ENCODE measurements at places on chromosomes 6 and 20.

GRCh38 chr20:63529180-63529860, 7.9 kb downstream of the PTK6 start:
- no peak for DNase-seq

GRCh38 chr6:115882771-115883170, 177.9 kb downstream of the FRK start:
- no peak for DNase-seq

GRCh38 chr6:38095054-38095453, 275.5 kb downstream of the ZFAND3 start:
- DNase-seq = no peak

DNA sequence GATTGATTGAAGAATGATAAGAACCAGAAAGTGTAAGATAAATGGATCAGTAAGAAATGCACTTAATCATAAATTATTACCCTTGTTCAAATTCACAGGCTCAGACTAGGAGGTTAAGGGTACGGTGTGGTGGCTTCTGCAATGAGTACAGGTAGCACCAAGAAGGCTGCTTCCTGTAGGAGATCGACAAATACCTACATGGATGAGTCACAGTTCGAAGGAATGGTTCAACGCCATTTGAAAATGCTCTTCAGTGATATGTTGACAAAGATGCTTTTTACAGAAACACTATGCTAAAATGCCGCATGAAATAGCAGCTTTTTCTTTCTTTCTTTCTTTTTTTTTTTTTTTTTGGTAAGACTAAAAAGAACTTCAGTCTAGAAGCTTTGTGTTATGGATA, 116.2 kb downstream of the DTNBP1 start:
- DNase-seq = no peak

GRCh38 chr6:135651964-135652755, 154.6 kb upstream of the AHI1 start:
- DNase-seq = no peak

DNA sequence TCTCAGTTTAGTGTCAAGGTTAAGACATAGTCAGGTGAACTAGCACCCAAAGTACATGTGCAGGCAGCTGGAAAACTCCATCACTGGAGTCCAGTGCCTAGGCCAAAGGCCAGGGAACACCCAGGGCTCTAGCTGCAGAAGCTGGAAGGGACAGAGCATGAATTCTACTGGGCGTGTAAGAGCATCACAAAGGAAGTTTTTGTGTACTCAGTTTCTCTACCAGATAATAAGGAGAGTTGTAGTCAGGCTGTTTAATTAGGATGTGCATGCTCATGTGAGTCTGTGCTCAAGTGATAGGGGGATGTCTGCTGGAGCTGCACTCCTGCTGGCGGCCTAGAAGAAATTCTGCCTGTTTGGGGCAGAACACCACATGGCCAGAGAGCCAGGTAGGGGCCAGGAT, 8.1 kb downstream of the L3MBTL1 start:
- DNase-seq = no peak

GRCh38 chr6:37321516-37322415, 32.0 kb upstream of the RNF8 start:
- DNase-seq = no peak

DNA sequence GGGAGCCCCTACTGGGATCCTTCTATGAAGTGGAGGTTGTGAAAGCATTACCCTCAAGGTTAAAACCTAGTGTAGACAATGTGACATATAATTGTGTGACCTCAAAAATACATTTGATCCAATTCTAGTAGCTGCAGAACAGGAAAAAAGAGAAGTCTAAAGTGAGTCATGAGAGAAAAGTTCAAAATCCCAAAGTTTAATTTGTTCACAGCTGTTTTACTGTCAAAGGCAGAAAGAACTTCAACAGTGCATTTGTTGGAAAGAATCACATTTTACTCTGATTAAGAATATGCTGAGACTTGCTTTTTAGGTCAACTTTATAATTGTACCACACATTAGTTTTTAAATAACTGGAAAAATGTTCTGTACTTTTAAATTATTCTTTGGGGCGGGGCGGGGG, 1027.4 kb upstream of the FLRT3 start:
- DNase-seq = no peak

DNA sequence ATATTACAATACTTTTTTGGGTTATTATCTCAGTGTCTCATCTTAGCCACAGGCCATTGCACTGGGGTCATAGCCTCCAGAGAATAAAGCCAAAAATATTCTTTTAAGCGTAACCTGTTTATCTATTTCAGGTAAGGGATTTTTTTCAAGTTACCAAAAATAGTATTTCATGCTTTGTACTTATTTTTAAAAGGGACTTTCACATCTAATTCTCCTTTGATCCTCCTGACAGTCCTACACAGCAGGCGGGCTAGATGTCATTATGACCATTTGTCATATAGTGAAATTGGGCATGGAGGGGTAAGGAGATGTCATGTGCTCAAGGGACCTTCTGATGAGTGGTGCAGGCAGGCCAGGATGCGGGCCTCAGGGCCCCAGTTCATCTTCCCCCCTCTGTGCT, 68.9 kb downstream of the TBC1D7 start:
- DNase-seq = no peak

- DNase-seq = no peak
Measured at GRCh38 chr6:129605967-129606366, 104.0 kb downstream of the ARHGAP18 start.

- DNase-seq = no peak
Measured at GRCh38 chr6:75103431-75103830, 102.4 kb downstream of the COL12A1 start.

GRCh38 chr6:148250975-148251685, 91.5 kb upstream of the SASH1 start:
- DNase-seq = peak; percentile 8

GRCh38 chr6:151172751-151173150, 67.0 kb upstream of the AKAP12 start:
- no peak for DNase-seq

DNA sequence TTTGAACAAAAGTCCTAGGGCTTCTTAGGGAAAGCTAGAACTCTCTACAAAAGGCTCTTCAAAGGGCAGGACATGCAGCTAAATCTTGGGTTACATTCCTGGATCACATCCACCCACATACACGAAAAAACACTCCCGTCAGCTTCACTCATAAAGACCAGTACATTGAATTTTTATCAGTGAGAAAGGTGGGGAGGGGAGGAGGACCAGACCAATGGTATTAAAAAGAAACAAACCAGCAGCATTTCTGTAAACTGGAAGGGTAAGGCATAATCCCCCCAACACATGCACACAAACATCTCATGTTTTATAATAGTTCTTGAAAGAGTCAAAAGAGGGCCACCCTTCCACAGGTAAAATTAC, 31.6 kb downstream of the MYLK4 start:
- DNase-seq = no peak

DNA sequence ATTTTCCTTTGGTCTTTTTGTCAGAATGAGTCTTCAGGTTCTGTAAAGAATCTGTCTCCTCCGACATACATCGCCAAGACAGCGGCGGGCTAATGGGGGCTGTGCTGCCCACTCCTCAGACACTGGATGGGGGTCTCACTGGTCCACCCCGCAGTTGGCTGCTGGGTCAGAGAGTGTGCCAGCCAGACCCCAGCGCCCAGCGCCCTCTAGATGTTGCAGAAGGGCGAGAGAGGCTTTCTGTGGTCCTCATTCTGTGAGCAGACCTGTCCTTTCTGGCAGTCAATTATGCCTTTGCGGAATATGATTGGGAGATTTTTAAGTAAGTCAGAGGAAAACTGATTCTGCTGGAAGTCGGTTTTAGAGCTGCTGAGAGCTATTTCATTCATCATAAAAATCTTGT, 7.8 kb upstream of the CCR6 start:
- DNase-seq = no peak

GRCh38 chr6:122268394-122268793, 131.1 kb upstream of the HSF2 start:
- no peak for DNase-seq

DNA sequence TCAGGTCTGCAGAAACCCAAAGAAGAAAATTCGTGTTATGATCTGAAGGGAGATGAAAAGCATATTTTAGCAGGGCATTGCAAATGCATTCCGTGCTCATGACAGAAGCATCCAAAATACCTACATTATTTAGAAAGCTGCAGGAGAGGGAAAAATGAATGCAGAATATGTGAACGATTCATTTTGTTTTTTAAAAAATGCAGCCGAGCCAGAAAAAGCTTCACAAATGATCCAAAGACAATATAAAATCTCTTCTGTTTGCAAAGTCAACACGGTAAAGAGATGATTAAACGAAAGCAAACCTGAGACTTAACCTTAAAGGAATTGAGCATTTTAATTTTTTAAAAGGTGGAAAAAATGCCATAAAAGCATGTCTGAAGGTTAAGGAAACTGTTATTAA, 136.1 kb upstream of the SULF2 start:
- no peak for DNase-seq

- no peak for DNase-seq
Measured at GRCh38 chr6:36272234-36272633, 2.4 kb downstream of the PNPLA1 start.

DNA sequence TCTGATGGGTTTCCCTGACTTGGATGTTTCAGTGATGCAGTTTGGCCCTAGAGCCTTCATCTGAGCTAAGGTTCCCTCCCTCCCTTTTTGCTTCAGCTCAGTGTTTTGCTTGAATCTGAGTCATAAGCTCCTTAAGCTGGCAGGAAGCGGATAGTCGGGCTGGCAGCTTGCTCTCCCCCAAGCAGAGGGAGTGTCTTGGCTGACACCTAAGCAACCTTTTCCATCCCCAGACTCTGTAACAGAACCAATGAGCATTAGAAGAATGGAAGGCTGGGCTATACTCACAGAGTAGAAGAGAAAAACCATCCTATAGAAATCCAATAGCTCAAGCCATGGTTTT, 98.3 kb downstream of the HAO1 start:
- no peak for DNase-seq
